CD4-positive, alpha-beta T cell treated with Interferon gamma for 1 hour (primary cell): ENCODE measurements at places on chromosomes 5 and 9.

DNA sequence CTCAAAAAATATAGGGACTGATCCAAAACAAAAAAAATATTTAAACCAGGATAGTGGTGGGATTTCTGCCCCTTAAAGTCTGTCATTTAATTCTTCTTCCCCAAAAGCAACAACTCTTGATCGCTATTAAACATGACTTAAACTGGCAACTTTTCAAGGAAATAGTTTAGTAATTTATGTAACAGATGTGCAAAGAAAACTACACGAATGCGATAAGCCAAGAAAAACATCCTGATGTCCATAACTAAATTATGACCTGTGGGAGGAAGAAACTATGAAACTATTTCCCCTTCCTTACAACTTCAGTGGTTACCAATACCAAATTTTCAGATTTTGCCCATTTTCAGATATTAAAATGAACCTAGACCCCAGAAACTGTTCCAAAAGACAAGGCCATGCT lies 31.5 kb downstream of the CLINT1 start:
- no peak for DNase-seq

GRCh38 chr9:81592887-81593266 lies 96.5 kb downstream of the TLE1 start:
- DNase-seq: no peak

- no peak for DNase-seq
Observed at GRCh38 chr5:9850456-9850855, 220.3 kb upstream of the TAS2R1 start.

DNA sequence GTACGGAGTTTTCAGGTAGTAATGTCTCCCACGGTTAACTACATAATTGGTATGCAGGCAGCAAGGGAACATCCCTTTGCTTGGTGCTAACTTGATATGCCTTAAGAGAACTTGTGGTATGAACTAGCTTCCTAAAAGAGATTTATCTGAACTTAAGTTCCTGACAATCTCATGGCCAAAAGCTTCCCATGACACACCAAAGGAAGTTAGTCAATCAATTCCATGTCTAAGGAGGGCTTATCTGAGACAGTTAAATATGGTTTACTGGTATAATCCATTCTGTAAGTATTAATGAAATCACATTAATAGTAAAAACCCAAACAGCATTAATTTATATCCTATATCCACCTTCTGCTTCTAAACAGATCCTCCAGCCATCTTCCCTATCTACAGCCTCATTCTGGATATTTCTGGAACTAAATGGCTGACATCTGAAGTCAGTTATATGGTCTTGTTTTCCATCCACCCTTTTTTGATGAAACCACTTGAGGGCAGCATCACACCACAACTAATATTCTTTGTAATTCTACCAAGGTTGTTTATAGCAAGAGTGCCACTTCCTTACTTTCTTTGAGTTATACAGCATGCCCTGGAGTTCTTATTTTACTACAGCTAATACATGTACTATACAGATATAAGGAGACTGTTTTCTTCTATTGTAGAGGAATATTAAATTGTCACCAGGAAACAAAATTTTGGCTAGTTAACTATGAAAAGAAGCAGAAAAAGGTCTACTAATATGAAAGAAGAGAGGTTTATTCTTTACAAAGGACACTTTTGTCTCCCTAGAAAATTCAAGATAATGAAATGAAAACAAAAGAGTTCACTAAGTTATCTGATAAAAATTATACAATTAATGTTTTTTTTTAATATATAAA lies 34.7 kb downstream of the SHOC1 start:
- DNase-seq: peak; percentile 9

GRCh38 chr5:43432486-43433375 lies 20.5 kb upstream of the CCL28 start:
- DNase-seq: no peak

DNA sequence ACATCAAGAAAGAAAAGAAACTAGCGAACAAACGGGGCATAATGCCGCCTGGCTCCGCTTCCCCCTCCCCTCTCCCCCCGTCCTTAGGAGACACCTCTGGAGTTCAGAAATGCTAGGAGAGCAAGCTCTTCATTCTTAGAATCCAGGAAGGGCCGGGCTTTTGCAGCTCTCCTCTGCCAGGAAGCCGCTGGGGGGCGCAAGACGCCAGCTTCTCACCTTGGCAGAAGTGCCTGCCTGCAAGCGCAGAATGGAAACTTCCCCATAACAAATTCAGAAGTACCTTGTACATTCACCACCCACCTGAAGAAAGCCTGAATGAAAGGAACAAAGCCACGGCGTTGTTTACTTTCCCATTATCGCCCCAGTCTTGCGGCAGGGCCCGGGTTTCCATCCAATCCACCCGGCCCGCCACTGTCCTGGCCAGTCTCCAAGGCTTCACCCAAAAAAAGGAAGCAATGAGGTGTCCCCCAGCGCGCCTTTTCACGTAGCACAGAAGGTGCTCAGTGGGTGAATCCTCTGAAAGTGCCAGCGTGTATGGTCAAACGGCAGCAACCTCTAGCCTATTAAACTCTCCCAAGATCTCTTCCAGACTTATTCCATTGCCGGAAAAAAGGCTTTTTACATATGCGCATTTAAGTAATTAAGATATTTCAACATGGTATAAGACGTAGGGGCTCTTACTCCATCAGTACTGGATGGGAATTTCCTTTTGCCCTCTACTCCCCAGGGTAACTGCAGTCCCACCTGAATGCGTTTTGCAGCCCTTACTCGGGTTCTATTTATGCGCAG lies 1.6 kb upstream of the GADD45G start:
- DNase-seq: peak; percentile 78

- DNase-seq: no peak
Observed at GRCh38 chr5:159186319-159186718, 23.0 kb downstream of the RNF145 start.

DNA sequence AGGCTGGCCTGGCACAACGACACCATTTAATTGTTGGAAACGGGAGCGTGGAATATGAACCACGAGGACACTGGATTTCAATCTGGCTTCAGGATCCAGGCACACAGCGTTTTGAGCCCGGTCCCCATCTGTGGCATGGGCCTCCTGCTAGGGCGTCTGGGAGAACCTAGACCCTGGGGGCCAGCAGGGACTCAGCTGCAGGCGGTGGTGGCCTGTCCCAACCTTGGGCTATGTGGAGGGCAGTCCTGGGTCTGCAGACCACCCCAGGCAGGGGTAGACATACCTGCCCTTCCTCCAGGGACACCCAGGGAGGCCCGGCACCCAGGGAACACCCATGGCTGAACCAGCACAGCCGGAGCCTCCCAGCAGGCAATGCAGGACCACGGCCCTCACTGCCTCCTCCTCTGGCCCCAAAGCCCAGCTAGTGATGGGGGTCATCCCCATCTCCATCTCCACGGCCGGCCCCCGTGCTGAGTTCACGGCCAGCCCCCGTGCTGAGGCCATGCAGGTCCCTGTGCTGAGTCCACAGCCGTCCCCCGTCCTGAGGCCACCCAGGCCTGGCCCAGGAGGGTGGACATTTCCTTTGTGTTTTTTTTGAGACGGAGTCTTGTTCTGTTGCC lies 18.5 kb upstream of the UBAC1 start:
- no peak for DNase-seq

DNA sequence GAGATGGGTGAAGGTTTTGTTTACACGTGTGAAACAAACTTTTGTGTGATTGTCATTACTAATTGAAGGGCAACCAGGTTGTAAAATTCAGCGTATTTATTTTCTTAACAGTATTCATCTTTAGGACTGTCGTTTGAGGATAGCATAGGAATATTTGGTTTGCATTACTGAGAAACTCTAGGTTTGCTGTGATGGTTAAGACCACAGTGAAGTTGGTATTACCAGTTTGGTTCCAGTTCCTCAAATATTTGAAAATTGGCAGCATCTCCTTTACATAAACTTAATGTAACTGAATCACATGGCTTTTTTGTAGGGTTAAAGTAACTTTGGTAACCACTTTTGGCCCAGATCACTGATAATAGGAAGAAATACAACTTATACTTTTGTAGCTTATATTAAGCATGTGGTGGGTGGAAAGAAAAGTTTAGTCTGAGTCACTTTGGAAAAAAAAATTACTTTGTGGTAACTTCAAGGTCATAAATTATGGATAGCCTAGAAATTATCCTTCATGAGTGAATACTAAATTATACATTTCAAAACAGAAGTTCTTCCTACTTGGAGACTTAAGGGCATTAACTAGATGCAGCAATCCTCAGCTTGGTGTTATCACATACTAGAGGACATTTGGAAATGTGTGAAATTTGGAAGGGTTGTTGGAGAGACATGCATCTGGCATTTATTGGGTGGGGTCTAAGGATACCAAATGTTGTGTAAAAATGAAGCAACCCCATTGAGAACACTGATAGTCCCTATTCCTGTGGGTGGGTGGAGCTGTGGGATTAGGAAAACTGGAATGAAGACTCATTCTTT lies 33.9 kb downstream of the G3BP1 start:
- DNase-seq: no peak

GRCh38 chr5:79510638-79511037 lies 3.3 kb downstream of the HOMER1 start:
- no peak for DNase-seq

DNA sequence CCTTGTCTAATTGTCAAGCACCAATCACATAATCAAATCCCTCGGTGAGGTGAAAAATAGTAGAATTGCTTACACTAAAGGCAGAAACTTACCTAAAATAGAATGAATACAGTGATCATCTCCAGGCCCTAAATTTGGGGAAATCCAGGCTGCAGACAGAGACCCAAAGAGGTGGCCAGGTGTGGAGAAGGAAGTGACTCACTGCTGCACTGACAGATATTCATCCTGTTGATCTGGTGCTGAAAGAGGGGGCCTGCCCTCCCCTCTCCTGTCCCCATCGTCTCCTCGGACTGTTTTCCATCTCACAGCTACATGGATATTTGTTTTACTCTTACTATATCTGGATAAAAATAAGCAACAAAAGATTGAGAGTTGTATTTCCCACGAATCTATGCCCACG lies 15.9 kb downstream of the OR2Y1 start:
- no peak for DNase-seq

GRCh38 chr5:138082033-138082432 lies 1.8 kb upstream of the WNT8A start:
- no peak for DNase-seq

DNA sequence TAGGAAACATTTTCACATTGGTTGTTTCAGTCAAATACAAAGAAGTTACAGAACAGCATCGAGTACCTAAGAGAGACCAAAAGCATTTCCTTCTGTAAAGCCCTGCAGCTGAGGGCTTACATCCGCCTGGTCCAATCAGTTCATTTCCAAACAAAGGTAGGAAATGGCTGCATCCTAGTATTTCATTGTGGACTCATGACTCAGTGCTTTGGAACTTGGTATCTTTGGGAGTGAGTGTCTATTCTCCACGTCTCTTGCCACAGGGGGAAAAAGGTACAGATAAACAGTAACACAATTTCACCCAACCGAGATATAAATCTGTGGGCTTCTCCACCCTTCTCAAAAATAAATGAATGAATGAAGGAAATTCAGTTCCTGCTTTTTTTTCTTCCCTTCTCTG lies 75.4 kb downstream of the NFIB start:
- DNase-seq: no peak
